Ascending aorta (tissue), 2 donors: ENCODE measurements at places on chromosomes 3 and 15. TPM values are rescaled to one million over a fixed set of nuclear protein-coding genes. Genes with fewer than 3 reads are reported as not detected.

- no peak for DNase-seq
These were observed 333.6 kb upstream of the TBL1XR1 start for GRCh38 chr3:177530908-177531307.

DNA sequence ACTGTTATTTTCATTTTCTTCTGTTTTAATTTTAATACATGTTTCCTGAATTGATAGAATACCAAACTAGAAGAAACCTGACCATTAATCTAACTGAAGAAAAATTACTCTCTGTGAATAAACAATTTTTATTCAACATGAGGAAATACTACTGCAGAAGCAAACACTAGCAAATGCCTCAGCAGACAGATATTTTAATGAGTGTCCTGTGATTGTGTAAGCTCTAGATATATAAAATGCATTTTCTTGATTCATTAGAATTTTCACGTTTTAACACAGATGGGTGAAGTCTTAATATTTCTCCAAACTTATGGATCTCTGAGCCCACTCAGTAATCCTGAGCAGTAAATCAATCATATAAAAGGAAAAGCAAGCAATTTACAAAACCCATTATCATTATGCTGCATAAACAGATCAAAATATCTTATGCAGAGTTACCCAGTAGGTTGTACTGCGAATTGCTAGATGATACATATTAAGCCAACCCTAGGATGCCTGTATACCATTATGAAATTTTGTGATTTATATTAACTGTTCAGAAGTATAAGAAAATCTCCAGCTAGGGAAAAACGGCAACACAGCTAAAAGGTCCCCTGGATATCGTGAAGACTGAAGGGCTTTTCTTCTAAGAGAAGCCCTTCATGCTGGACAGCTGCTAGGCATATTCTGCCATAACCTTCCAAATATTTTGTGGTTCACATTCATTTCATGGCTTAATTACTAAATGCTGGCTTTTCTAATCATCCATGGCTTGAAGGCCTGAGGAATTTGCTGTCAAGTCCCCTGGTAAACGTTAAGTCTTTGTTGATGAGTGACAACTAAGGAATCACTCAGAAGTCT lies 157.7 kb upstream of the TGFBR2 start:
- DNase-seq = no peak

The C3orf85 gene
- not detected for total RNA-seq

DNA sequence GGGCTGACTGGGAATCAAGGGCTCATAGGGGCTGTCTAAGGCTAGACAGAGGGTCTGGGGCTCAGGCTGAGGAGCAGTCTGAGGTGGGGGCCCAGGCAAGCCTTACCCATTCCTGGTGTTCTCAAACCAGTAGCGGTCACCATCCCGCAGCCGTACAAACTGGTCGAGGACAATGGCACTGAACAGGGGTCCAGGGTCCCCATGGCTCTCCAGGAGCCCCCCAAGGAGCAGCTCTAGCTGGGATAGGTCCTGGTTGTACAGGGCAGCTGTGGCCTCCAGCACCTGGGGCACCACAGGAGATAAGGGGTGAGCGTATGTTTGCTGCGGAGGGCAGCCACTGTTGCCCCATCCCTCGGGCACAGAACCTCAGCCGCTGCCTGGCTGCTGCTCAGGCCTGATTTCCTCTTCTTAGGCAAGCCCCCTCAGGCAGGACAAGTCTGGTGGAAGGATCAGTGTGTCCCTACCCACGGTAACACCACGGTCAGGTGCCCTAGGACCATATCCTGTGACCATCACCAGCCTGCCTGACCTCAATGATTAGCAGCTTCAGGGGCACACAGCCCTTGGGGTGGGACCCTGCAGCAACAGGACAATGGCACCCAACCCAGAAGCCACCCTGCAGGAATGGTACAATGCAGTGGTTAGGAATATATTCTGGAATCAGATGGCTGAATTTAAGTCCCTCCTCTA lies 5.9 kb downstream of the DUOX2 start:
- peak; percentile 58 for DNase-seq

DNA sequence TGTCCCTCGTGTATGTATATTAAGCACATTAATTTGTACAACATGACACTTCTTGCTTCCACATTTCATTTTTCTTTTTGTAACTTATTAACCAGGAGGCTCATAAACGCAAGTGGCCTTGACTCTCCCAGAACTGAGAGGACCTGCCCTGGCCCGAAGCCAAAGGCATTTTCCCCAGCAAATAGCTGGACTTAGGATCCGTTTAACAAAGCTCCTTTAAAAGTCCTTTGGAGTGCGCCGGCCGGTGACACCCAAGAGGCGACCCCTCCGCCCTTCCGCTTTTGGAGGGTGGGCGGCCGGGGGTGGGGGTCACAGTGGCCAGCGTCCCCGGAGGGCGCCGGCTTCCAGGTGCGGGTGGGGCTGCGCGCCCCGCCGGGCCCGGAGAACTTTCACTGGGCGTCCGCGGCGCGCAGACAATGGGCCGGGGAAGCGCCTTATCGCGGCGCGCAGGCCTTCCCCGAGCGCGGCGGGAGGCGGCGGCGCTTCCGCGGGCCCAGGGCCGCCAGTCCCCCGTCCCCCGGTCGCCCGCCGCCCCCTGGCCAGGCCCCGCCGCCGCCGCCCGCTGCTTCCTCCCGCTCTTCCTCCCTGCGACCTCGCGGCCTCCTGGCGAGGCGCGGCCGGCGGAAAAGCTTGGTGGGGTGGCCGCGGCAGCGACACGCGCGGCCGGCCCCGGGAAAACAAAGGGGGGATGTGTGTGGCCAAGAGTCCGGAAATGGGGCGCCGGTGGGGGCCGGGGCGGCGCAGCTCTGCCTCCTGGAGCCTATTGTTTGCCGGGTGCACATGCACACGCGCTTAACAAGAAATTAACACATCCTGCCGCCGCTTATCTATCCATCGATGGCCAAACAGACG lies 613.4 kb downstream of the MCTP2 start:
- peak; percentile 77 for DNase-seq
